ENCODE measurements at places on chromosomes 1 and 21.

GRCh38 chr1:170707959-170708655 is 44.2 kb downstream of the PRRX1 start:
- DNase-seq = no peak
- no peaks in the 10 kb centered on the region for H3K4me1 ChIP-seq
- H3K27ac ChIP-seq = no peak overlapping the region
- no peak overlapping the region for H3K4me3 ChIP-seq
- no peaks in the 10 kb centered on the region for H3K27me3 ChIP-seq

- no peaks in the 10 kb centered on the region for H3K4me1 ChIP-seq
- no peak overlapping the region for H3K4me3 ChIP-seq
- H3K36me3 ChIP-seq = no peaks in the 10 kb centered on the region
These were observed 53.2 kb upstream of the MRPS6 start for GRCh38 chr21:34020005-34020847.

DNA sequence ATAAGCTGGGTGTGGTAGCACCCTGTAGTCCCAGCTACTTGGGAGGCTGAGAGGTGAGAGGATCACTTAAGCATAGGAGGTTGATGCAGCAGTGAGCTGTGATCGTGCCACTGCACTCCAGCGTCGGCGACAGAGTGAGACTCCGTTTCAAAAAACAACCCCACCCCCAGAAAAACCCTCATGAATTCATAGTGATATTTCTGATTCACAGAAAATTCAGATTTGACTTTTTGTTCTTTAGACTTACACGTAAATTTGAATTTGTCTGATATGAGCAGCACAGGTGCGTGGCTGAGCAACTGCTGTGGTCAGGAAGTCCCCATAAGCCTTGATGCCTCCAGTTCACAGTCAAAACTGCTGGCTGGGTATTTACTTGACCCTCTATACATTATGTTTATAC is 10.0 kb upstream of the MORC3 start:
- H3K27ac ChIP-seq = no peak overlapping the region
- H3K4me1 ChIP-seq = no peaks in the 10 kb centered on the region
- no peak overlapping the region for H3K4me3 ChIP-seq
- no peak for DNase-seq
- no peaks in the 10 kb centered on the region for H3K27me3 ChIP-seq

DNA sequence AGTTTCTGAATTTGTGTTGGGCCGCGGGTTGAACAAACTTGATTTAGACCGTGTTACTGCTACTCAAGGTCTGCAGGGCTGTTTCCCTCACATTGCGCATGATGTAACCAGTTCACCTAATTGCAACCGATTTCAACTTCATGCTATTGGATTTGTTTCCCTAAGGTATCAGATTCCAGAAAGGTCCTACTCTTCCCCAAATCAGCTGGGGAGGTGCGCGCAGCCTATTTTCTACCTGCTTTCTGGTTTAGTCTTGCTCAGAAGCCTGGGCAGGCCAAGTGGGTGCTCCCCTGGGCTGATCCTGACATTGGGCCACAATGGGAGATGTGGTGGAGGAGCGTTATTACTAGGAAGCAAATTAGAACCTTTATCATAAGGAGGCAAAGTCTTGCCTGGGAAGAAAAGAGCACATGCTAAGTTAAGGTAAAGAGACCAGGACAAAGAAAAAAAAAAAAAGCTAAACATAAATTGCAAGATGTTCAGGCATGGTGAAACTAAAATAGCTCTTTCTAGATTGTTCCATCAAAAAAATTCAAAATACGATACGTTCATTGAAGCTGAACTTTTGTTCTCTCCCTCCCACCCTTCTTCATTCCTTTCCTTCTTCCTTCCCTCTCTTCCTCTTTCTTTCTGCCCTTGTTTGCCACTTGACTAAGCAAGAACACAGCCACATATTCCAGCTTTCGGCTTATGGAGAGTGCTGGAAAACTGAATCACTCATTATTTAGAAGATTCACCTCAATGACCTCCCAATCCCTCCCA is 28.8 kb upstream of the TARBP1 start:
- H3K36me3 ChIP-seq = no peaks in the 10 kb centered on the region
- no peaks in the 10 kb centered on the region for H3K27me3 ChIP-seq
- H3K4me3 ChIP-seq = no peak overlapping the region

- H3K27me3 ChIP-seq = no peaks in the 10 kb centered on the region
- H3K4me3 ChIP-seq = no peak overlapping the region
- peak overlapping the region; percentile 84 for H3K27ac ChIP-seq
- no peak for DNase-seq
- peaks cover 57% of the 10 kb centered on the region for H3K4me1 ChIP-seq
These were observed 78.6 kb downstream of the LAMC1 start for GRCh38 chr1:183101841-183102276.
